ENCODE measurements at places on chromosomes 7 and 10.

DNA sequence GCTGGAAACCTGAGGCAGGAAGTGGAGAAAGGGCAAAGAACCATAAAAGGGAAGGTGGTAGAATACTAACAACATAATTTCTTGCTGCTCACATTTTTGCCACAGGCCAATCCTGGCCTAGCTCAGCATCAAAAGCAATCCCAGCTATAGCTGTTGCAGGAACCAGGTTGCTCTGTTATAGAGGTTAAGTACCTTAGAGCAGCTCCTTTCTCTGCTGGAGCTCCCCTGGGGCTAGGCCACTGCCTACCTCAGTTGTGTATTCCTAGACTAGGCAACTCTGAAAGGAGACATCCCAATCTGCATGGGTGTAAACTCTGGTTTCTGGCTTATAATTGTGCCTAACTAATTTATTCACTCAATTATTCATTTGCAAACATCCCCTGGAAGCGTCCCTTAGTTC, 108.4 kb downstream of the ZNF365 start:
- no peak for DNase-seq

DNA sequence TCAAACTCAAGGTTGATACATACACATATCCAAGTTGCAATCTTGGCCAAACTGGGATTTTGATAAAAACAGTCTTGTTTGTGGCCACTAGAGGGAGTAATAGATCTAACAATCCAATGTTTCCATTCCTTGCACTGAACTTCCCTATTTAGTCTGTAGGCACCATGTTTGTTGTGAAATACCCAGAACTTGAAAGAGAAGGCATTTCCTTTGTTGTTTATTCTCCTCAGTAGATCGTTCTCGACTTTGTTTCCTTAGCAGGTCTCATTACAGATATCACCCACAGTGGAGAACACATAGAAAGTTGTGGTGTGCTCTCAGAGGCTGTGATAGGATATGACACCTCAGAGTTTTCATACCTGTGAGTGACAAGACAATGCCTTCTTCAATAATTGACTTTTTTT, 70.3 kb upstream of the MXI1 start:
- DNase-seq = no peak

GRCh38 chr10:124145109-124145870, 51.9 kb upstream of the CHST15 start:
- no peak for DNase-seq

- no peak for DNase-seq
These were observed 41.2 kb upstream of the ACSL5 start for GRCh38 chr10:112332509-112333228.

DNA sequence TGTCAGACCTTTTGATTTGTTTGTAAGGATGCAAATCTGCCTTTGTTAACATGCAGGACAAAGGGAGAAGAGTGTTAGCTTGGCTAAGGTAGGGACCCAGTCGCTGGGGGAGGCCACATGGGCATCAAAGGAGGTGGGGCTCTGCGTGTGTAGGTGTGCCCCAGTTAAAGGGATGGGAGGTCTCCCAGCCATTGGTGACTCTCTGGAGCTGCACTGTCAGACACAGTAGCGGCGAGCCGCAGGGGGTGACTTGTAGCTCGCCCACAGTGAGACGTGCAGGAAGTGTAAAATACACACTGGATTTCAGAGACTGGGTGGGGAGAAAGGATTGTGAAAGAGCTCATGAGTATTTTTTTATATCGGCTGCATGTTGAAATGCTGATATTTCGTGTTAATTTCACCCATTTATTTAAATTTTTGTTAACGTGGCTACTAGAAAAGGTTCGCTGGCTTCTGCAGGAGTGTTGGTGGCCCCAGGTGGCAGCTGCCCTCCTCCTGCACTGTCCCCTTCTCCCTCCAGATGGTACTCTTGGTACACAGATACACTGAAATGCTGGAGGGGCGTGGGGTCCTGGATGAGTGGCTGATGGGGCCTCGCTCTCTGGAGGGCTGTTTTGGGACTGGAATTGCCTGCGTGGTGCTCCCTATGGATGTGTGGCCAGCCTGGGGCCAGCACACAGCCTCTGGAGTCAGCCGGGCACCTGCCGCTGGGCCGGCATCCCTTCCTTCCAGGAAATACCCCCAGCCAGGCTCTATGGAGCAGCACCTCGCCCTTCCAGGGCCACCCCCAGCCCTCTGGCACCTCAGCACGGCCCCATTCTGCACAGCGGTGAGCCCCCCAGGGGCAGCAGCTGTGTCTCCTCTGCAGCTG, 59.2 kb downstream of the LHPP start:
- no peak for DNase-seq

DNA sequence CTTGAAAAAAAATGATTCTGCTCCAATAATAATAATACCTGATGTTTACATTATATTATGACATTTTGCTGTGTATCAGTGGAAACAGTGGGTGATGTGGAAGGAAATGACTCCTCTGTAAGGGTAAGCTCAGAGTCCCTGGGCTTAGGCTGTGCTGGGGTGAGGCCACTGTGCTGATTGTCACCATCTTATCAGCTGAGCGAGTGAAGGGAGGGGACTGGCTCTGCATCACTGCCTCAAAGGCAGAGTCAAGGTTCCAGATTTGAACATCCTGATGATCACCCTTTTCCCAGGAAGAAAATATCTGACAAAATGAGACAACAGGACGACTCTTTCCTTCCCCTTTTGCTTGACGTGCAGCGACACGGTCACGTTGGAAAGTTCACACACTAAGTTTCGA, 24.0 kb upstream of the HABP2 start:
- DNase-seq = no peak

DNA sequence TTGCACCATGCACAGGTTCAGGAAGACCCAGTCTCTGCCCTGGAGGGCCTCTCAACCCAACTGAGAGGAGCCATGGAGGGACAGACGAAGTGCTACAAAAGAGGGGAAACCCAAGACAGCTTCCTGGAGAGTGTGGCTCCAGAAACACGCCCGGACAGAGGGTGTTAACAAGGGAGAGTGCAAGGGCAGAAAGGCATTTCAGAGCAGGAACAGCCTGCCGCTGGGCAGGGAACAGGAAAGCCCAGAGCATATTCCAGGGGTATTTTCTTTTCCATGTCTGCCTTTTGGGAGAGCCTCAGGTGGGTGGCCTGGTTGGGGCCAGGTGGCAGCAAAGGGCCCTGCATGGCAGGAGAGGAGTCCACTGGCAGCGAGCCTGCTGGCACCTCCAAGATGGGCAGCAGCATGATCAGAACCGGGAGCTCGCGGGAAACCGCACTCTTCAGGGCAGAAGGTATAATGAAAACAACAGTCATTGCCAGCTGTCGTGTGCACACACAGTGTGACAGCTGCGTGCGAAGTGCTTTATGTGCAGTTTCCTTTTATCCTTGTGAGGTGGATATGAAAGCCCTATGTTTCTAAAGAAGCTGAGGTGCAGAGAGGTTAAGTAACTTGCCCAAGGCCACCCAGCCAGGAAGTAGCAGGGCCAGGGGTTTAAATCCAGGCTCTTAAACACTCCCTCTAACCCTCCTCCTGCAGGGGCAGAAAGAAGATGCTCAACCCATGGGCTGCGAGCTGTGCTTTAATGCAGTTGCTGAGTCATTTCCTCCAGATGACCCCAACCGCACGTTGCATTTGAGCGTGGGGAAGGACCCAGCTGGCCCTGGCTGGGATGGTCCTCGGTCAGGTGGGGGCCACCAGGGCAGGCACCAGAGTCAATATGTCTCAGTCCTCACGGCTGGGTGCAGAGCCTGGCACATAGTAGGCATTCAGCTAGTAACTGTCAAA, 128.6 kb downstream of the OAT start:
- no peak for DNase-seq

Data from activated T-helper 1 cell treated with Interleukin-2 at 50 U/mL for 16 hours (primary cell).